NCI-H2171 (cell line): ENCODE measurements at places on chromosomes 12 and 14.
A peak's percentile ranks its signal among the peaks of the same experiment; 100 is the strongest.

DNA sequence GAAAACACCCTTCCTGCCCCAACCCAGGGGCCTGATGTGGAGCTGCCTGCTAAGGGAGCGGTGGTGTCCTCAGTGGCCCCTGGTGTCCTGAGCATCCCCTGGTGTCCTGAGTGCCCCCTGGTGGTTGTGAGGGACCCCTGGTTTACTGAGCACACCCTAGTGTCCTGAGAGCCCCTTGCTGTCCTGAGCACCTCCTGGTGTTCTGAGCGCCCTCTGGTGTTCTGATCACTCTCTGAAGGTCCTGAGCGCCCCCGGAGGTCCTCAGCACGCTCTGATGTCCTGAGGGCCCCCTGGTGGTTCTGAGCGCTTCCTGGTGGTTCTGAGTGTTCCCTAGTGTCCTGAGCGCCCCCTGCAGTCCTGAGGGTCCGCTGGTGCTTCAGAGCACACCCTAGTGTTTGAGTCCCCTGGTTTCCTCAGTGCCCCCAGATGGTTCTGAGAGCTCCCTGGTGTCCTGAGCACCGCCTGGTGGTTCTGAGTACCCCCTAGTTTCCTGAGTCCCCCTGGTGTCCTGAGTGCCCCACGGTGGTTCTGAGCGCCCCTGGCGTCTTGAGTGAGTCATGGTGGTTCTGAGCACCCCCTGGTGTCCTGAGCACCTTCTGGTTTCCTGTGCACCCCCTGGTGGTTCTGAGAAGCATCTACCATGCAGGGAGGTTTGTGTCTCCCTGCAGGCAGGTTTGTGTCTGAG, 1004.2 kb downstream of the TMEM121 start:
- DNase-seq, result no peak

- DNase-seq, result no peak
Measured at GRCh38 chr14:101108579-101109346, 205.2 kb upstream of the RTL1 start.

DNA sequence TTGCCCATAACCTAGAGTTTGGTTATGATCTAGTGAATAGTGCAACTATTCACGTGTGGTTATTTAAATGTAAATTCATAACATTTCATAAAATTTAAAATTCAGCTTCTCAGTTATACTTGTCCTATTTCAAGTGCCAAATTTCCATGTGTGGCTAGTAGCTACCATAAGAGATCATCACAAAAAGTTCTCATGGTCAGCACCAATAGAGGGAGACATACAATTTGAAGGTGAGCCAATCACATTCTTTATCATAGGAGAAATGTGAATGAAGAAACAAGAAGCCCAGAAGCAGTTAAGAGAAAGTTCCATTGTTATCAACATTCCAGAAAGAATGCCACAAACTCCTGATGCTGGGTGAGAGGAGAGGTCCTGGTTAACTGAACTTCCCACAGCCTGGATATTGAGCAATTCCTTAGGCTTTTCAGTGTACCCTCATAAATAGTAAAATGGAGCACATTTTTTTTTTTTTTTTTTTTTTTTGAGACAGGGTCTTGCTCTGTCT, 892.9 kb upstream of the USP15 start:
- no peak for DNase-seq

DNA sequence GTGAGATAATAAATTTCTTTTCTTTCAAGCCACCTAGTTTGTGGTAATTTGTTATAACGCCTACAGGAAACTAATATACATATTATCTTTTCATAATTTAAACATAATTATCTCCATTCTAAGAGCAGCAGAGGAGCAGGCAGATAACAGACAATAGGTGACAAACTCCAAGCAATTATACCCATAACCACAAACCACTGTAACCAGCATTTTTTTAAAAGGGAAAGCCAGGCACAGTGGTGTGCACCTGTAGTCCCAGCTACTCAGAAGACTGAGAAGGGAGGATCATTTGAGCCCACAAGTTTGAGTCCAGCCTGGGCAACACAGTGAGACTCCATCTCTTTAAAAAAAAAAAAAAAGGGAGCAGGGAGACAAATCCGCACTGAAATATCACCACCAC, 54.9 kb downstream of the ATF7 start:
- DNase-seq, result no peak

DNA sequence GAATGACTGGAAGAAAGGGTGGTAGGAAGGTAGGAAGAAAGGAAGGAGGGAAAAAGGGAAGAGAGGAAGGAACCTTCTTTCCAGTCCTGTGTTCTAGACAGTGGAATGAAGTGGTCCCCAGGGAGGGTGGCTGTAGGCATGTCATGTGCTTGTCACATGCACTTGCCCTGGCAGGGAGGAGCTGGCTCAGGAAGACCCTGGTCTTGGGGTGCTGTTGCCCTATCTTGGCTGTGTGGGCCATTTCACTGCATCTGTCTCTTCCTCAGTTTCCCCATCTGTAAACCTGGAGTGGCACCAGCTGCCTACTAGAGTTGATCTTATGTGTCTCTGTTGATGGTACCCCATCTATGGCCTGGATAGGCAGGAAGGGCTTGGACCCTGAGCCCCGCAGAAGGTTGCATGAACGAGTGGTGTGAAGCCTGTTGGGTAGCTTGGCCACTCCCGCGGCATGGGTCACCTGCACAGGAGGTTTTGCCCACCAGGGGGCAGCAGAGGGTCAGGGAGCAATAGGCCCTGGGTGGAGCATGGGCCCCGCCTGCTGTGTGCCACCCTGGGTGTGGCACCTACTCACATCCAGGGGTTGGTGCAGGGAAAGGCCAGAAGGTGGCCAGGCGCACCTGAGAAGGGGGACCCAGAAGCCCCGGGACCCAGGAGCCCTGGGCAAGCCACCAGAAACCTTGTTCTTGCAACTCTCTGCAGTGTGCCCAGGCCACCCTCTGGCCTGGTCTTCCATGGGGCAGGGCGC, 25.1 kb downstream of the MEG3 start:
- no peak for DNase-seq

DNA sequence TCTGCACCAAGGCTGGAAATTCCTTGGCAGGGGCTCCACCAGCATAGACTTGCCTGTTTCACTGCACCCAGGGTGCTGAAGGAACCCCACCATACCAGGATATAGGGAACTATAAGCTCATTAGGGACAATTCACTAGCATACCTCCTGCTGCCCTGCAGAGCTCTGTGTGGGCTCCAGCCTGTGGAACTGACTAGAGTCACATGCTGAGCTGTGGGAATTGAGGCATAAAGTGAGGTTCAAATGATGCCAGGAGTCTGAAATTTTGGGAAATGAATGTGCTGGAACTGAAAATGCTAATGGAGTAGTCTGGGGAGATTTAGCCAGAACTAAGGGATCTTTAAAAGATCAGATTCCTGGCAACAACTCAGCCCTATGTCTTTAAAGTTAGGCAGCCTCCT, 7.3 kb upstream of the EMP1 start:
- no peak for DNase-seq

GRCh38 chr14:54784657-54785056, 118.0 kb downstream of the GCH1 start:
- no peak for DNase-seq

DNA sequence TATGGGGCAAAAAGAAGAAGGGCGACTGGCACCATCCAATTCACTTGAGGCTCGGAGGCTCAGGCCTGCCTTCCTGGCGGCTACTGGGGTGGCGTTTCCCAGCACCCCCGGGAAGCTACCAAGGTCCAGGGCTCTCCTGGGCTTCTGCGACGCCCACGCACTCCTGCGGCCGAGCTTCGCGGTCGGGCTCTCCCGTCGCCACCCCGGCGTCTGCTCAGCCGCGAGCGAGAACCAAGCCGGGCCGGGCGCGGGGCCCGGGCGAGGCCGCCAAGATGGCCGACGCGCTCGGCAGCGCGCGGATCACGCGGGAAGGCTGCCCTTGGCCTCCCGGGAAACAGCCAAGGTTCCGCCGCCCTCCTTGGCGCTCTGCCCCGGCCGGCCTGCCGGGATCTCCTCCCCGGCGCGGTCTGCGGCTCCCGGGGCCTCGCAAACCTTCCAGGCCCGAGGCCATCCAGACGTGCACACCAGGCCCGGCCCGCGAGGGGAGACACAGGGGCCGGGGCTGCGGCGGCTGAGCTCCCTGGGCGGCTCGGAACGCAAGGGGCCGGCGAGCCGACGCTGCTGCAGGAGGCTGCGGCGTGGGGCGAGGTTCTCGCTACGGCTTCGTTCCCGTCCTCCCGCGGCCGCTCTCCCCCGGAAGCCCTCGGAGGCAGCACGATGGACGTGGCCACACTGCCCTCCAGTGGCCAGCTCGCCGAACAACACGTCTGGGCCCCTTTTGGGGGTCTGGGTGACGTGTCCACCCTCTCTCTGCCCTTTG, 23.5 kb upstream of the ZFP36L1 start:
- DNase-seq, result peak; percentile 89

GRCh38 chr14:63960926-63961567, 108.2 kb downstream of the SYNE2 start:
- no peak for DNase-seq

GRCh38 chr12:53046655-53047220, 3.1 kb upstream of the TNS2 start:
- DNase-seq, result peak; percentile 68

GRCh38 chr14:44494137-44494536, 12.9 kb downstream of the FSCB start:
- DNase-seq, result no peak

DNA sequence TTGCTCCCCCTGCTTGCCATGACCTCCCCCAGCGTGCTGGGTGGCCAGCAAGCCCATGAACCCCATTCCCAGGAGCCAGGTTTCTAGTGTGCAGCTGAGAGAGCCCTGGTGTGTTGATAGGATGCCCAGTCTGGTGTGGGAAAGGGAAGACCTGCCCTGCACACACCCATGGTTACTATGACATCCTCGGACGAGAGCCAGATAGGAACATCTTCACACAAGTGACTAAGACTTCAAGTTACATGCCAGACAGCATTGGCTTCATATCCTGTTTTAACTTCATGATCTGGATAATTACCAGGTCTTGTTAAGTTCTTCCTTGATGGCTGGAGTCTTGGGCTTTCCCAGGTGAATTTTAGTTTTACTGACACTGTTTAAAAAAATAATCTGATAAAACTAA, 196.6 kb upstream of the EGLN3 start:
- no peak for DNase-seq

- no peak for DNase-seq
Measured at GRCh38 chr14:71481021-71481654, 451.1 kb upstream of the RGS6 start.

DNA sequence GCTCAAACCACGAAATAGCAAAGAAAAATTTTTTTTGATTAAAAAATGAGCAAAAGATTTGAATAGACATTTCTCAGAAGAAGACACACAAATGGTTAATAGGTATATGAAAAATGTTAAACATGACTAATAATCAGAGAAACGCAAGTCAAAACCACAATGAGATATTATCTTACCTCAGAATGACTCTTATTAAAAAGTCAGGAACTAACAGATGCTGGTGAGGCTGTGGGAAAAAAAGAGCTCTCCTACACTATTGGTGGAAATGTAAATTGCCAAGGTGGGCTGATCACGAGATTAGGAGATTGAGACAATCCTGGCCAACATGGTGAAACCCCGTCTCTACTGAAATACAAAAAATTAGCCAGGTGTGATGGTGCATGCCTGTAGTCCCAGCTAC, 315.5 kb upstream of the FLRT2 start:
- no peak for DNase-seq

DNA sequence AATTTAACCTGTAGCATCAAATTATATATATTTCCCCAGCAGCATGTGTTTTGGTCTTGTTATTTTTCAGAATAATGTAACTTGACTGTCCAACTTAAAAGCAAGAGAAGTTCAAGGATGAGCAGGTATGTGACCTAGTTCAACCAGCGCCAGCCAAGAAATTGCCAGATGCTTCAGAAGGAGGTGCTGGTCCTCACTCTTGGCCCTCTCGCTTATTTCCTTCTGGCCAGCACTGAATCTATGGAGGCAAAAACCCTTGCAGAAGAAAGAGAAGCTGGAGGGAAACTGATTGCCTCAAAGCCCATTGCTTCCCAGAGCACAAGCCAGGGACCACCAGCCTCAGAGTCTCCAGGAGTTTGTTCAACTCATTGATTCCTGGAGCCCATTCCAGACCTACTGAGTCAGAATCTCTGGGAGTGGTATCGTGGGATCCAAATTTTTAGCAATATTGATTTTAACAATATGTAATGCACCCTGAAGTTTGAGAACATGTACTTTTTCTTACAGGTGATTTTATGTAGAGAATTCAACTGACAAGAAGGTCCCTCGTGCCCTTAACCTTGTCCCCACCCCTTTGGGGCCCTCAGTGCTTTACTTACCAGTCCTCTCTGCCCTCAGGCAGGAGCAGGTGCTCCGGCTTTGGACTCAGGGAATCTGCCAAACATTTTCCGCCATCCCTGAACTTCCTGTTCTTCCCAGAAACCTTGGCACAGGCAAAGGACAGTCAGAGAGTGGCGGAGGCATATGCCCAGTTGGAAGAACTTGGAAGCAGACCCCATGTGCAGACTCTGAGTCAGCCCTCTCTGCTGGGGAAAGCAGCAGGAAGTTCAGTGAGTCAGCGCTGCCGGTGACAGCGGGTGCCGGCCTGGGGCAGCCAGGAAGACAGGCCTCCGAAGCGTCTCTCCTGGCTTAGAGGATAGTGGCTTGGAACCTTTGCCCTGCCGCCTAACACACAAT, 10.4 kb downstream of the BEST3 start:
- DNase-seq, result no peak

DNA sequence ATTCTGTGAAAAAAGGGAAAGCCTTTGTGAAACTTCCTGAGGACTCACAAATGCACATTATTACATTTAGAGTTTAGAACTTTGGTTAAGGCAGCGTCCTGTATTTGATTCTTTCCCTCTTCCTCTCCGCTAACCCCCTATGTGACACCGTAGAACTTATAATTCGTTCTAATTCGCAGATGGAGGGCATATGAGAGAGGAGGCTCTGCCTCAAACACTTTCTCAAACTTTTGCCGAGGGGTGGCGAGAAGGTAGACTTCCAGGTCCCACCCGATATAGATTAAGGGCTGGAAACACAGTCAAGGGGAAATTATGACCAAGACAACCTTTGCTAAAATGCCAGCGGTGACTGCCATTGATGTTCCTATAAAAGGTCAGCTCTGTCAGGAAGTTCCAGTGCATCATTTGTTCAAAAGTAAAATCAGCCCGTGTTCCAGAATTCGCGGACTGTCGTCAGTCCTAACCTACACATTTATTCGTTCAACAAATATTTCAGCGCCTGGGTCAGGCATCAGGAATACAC, 904 bp upstream of the PAPOLA start:
- DNase-seq, result no peak

DNA sequence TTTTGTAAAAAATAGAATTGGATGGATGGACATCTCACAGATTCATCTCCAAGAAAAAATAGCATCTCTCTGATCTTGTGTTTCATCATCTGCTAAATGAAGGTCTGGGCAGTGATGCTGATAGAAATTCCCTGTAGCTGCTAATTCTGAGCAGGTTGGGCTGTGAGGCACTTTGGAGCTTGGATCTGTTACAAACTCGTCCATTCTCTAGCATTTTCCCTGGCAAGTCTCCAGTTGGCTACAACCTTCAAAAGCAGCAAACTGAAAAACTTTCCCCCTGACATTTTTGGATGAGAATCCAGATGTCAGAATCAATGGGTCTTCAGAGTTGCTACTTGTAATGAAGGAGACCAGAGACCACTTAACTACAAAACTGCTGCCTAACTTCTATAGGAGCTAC, 72.7 kb downstream of the TPH2 start:
- DNase-seq, result no peak

DNA sequence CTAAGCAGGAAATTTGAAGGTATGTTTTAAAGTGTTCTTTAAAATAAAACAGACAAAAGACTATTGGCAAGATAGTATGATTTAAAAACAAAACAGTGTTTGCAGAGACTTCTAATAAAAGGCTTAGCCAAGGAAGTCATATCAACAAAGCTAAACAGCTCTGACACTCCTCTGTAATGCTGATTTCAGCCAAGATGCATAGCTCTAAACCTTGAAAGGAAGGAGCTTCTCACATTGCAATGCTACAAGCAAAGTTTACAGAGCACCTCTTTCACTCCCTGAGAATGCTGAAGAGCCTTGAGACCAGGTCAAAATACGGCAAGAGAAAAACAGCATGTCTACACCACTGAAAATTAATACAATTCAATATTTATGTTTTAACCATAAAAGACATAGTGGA, 51.8 kb downstream of the PARP11 start:
- DNase-seq, result no peak
